ENCODE measurements at places on chromosomes 11 and 22.
A peak's percentile ranks its signal among the peaks of the same experiment; 100 is the strongest.

- peak; percentile 68 for DNase-seq
These were observed at the start of gene PVALB for GRCh38 chr22:36816636-36817524. PVALB (minus strand) TSS chr22:36817035; CDS start chr22:36817005, 30 bp downstream.

- no peak for DNase-seq
These were observed 192.5 kb downstream of the GRIA4 start for GRCh38 chr11:105802390-105802789.

GRCh38 chr11:47571895-47572294, 6.5 kb downstream of the PTPMT1 start:
- no peak for DNase-seq

- no peak for DNase-seq
These were observed 3.3 kb downstream of the DGCR8 start for GRCh38 chr22:20083157-20083890.

Data from frontal cortex (tissue), 4 donors.